ENCODE measurements at places on chromosomes 16 and 17.

DNA sequence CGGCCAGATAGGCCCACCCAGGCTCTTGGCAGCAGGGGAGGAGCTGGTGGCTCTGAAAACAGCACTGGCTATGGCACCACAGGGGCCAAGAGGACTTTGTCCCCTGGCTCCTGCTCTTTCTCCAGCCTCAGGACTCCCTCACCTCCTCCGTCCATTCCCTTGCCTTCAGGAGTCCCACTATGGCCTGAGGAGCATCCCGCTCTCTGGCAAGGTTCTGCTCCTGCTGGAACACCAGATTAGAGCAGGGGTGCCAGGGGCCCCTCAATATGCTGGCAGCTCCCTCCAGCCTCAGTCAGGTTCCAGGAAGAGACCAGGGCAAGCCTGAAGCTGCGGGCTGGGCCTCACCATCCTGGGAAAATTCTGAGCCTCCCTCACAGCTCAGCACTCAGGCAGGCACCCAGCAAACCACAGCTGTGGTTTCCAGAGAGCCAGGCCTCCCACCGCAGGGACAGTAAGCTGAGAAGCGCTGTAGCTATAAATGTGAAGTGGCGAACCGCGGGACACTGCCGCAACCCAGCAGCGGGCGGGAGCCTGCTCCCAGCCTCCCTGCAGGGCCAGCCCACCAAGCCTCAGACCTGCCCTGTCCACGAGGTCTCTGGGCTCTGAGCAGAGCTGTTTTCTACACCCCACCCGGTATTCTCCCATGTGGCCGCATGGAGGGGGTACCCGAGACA is 25.7 kb downstream of the C17orf100 start:
- DNase-seq: no peak

- DNase-seq: no peak
Observed at GRCh38 chr16:64428463-64429113, 693.3 kb downstream of the CDH11 start.

DNA sequence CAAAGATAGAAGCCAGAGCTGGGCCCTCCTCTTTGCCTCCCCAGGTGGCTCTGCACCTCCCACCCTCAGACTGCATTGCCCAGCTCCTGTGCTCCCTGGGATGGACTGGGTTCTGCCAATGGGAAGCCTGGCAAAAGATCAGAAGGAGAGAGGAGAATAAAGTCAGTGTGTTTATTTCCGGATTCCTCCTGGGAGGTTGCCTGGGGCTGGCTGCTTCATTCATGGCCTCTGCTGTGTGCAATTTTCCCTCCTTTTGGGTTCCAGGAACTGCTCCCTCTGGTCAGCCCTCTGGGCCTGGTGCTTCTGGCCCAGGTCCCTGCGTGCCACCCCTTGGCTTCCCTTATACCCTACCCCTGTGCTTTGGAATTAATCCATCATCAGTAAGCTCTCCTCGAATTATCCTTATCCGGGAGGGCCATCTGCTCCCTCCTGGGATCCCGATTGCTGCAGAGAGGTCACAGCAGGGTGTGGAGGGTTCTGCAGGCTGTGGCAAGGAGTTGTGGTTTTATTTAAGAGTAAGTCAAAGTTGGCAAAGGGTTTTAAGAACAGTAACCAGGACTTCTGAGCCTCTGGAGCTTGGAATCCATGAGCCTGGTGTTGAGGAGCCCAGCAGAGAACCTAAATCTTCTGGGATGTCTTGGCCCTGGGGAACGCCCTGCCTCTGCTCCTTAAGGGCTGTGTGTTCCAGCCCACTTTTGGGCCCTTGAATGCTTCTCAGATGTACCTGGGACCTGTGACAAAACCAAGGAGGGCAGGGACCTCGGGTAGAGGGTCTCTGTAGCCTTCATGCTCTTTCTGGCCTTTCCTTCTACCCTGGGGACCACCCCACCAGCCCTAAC is 8.2 kb upstream of the MMP2 start:
- DNase-seq: no peak

GRCh38 chr17:7576432-7576937 is 3.0 kb upstream of the CD68 start:
- no peak for DNase-seq

- DNase-seq: peak; percentile 87
Observed at GRCh38 chr17:58969156-58969555, 137.5 kb downstream of the TRIM37 start.

GRCh38 chr16:67210069-67210937 is 11.4 kb downstream of the ELMO3 start:
- DNase-seq: no peak

DNA sequence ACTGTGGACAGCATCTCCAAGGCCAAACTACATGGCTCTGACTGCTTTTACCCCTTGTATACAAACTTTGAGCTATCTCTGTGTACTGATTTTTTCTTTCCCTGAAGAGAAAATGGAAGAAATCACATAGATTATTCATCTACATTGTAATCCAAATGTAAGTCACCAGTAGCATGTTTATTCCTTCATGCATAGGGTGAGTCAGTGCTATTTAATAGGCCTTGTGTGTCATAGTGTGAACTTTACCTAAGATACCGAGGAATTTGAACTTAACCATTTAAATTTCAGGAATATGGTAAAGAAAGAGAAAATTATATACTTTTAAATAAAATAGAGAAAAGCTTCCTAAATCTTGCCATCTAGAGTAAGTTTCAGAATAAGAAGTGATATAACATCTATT is 16.5 kb downstream of the PHKB start:
- no peak for DNase-seq

DNA sequence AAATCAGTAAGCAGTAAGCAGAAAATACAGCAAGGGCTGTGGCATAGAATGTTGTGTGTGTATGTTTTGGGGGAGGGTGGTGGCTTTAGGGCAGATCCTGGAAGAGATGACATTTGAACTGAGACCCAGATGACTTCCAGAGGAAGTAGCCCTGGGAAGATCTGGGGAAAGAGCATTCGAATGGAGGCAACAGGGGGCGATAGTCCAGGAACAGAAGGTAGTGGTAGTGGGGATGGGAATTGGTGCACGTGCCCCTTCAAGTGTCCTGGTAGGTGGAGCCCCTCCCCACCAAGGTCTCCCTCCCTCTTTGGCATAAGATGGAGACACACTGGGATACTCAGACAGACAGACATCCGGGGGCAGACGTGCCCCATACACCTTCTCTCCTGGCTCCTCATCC is 14.1 kb downstream of the ARHGEF15 start:
- no peak for DNase-seq

- DNase-seq: no peak
Observed at GRCh38 chr17:3978421-3979289, 14.4 kb upstream of the ATP2A3 start.

- DNase-seq: no peak
Observed at GRCh38 chr17:17232303-17232621, 4.7 kb downstream of the FLCN start.

- DNase-seq: no peak
Observed at GRCh38 chr16:47366228-47366627, 94.6 kb downstream of the ITFG1 start.

GRCh38 chr17:56898874-56899273 is 15.0 kb downstream of the TRIM25 start:
- no peak for DNase-seq

DNA sequence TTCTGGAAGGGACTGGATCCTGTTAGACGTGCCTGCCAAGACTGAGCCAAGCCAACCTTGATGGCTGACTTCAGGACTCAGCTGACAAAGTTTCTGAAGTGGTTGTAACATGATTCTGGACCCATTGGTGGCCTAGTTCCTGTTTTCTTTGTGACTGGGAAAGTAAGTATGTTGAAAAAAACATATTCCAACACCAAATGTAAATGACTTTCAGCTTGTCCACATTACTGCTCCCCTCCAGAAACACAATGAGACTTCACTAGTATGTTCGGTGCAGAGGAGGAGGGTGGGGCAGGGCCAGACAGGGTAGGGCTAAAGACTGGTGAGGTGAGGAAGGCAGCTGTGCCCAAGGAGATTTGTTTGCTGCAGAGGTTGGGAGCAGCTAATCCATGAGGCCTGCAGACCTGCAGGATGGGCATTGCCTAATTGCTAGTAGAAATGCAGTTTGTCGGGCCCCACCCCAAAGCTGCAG is 26.4 kb downstream of the NMT1 start:
- no peak for DNase-seq

DNA sequence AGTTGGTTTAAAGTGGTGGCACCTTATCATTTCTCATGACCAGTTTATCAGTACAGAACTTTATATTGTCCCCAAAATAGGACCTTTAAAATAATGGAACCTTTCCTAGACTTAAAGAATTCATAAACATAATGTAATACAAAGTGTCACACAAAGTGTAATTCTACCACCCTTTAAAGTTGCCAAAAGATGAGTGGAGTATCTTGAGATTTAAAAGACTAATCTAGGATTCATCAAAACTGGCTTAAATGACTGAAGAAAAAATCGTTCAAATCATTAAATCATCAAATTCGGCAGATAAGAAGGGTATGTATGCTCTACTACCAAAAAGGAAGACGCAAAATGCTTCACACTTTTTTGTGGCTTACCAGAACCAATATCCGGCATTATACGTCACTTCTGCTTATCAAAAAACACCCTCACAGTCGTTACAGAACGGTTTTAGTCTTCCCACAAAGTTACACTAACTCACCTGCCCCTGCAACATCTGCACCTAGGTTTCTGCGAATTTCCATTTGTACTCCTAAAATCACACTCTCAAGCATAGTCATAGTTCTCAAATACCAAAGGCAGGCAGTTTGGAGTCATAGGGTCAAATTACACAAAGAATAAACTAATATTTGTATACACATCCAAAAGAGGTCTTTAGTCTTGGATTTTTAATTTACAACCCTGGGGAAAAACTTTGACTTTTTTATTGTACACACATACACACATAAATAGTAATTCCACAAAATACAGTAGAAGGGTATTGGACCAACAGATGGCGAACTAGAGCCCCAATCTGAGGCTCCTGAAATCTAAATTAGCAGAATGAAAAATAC is 1.4 kb upstream of the KANSL1 start:
- peak; percentile 33 for DNase-seq

All from NCI-H2227 treated with DMSO at 0.1 percent for 48 hours (cell line).